DMS79 treated with DMSO at 0.1 percent for 48 hours (cell line): ENCODE measurements at places on chromosomes 6 and 20.

DNA sequence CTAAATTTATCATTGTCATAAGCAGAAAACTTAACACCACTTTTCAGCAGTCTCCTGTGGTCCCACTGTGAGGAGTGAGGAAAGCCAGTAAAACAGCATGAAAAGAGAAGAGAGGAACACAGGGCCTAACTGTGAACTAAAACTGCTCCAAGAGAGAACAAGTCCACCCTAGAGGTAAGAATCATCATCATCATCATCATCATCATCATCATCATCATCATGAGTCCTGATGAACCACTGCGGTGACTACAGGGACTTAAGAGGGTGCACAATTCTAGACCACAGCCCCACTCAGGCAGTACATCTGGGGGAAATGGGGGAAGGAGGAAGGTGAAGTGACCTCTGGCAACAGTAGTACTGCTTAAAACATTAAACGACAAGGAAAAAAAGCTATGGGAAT lies 13.6 kb downstream of the ZNF337 start:
- no peak for DNase-seq

DNA sequence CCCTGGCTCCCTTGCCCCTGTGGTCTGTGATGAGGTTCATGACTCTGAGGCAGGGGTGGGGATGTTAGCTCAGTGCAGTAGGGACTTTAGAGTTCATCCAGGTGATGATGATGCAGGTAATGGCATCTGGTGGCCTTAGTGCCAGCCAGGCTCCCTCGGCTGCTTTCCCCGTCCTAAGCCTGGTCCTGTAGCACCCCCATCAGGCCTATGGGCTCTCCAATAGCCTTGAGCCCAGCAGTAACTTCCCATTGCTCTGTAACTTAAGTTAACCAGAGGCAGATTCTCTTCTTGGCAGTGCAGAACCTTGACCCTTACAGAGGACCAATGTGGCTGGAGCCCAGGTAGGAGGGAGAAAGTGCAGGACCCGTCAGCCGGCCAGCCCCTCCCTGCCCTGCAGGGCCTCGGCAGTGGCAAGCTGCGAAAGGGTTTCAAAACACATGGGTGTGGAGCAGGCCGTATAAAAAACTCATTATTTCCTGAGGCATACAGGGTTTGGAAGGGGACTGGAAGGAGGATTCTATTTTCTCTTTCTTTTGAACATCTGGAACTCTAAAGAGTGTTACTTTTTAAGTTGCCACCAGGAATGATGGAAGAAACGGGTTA lies 406.9 kb downstream of the CDH26 start:
- DNase-seq, result peak; percentile 67

GRCh38 chr6:31541658-31542521 lies at the start of gene DDX39B:
TSS of gene DDX39B (minus strand) at chr6:31542003. CDS start at chr6:31540532, 1,471 bp downstream.
- peak; percentile 97 for DNase-seq

GRCh38 chr20:2518558-2518957 lies 9.8 kb upstream of the ZNF343 start:
- no peak for DNase-seq

GRCh38 chr6:169288591-169288990 lies 34.9 kb upstream of the THBS2 start:
- DNase-seq, result no peak

GRCh38 chr6:34425132-34425497 lies 754 bp downstream of the RPS10 start:
- no peak for DNase-seq

- DNase-seq, result no peak
Measured at GRCh38 chr6:135004399-135004798, 50.2 kb downstream of the HBS1L start.

- DNase-seq, result no peak
Measured at GRCh38 chr20:4366076-4366475, 350.7 kb upstream of the RNF24 start.

DNA sequence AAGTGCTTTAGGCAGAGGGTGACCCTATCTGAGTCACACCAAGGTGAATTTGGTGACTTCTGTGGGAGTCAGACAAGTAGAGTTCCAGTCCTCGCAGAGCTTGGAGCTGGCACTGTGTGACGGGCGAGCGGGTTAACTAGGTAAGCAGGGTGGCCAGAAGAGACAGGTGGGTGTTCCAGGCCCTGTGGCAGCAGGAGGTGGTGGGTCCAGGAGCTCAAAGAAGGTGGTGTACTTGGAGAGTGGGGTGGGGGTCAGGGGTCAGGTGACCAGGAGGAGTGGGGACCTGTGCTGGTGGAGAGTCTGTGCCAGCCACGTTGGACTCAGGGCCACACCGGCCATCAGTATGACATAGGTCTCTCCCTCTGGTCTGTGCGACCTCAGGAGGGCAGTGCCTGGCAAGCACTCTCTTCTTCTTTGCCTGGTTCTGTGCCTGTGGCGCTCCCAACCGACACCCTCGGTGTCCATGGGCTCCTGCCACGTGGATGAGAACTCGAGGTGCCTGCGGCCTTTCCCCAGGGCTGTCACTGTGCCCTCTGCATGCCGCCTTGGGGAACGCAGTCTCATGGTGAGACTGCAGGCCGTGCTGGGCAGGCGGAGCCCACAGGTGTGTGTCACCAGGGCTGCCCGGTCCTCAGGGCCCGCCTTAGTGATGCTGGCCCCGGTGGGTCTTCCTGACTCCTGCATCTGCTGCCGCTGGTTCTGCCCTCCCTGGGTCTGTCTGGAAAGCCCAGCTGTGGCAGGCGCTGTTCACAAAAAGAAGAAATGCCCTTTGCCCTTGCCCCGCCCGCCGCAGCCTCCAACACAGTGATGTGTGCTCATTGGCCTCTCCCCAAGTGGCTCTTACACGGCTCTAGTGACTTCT lies 1.6 kb downstream of the MRGBP start:
- no peak for DNase-seq

DNA sequence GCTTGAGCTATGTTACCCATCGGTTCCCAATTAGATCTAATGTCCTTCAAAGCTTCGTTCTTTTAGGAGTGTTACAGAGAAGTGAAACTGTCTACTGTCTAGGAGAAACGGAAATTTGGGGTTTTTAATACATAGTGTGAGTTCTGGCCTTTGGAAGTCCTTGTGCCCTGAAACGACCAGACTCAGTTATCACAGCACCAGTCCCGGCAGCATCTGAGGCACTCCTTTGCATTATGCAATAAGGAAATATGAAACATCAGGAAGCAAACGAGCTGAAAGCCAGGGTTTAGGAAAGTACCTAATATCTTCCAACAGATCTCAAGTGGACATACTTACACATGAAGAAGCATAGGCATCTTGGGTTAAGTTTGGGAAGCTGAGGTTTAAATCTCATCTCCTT lies 61.8 kb upstream of the ADGRF1 start:
- DNase-seq, result no peak

GRCh38 chr6:69542494-69542893 lies 254.3 kb downstream of the LMBRD1 start:
- no peak for DNase-seq

GRCh38 chr6:16334671-16335070 lies 96.3 kb downstream of the GMPR start:
- no peak for DNase-seq

DNA sequence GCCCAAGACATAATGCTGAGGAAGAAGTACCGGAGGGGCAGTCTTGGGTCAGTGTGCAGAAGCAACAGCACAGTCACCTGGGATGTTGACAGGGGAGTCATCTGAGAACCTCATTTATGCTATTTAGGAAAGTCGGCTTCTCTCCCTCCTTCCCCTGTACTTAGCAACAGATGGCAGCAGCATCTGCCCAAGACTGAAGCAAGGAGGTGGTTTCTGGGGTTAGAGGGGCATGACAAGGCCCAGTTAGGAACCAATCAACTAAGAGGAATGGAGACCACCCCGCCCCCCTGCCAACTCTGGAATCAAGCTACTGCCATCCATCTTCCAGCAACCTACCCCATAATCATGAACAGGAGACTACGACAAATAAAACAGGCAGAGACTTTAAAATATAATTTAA lies 21.7 kb downstream of the RIPK1 start:
- no peak for DNase-seq

- DNase-seq, result no peak
Measured at GRCh38 chr20:63305393-63305792, 12.4 kb downstream of the COL20A1 start.

GRCh38 chr20:59816146-59816738 lies 117.2 kb downstream of the SYCP2 start:
- no peak for DNase-seq

- DNase-seq, result no peak
Measured at GRCh38 chr6:169862043-169862891, 110.8 kb downstream of the ERMARD start.

DNA sequence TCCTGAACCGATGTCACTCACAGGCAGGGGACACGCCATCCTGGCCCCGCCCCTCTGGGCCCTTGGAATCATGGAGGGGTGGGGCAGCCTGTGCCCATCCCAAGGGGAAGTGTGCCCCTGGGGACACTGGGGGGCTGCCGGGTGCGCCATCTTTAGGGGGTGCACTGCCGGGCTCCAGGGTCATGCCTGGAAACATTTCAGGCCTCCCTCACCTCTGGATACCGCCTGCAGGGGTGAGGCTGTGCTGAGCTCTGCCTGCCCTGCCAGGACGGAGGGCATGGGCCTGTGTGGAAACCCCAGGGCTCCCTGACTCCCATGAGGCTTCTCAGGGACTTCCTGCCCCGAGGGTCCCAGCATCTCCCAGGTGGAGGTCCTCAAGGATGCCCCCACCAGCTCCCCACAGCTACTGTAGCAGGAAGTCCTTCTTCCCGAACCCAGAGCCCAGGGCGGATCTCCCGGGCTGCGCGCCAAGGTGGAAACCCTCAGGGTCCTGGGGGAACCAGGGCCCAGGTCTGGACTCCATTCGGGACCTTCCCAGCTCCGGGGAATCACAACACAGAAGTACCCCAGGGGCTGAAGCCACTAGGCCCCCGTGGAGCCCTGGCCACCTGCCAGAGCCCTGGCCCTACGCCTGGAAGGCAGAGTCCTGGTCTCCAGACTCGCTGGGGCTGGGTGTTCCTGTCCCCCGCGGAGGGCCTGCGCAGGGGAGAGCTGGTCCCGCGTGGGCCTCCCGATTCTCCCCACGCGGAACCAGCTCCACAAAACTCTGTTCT lies 15.6 kb downstream of the CHRNA4 start:
- no peak for DNase-seq

- DNase-seq, result no peak
Measured at GRCh38 chr6:97850458-97851212, 567.6 kb upstream of the MMS22L start.

DNA sequence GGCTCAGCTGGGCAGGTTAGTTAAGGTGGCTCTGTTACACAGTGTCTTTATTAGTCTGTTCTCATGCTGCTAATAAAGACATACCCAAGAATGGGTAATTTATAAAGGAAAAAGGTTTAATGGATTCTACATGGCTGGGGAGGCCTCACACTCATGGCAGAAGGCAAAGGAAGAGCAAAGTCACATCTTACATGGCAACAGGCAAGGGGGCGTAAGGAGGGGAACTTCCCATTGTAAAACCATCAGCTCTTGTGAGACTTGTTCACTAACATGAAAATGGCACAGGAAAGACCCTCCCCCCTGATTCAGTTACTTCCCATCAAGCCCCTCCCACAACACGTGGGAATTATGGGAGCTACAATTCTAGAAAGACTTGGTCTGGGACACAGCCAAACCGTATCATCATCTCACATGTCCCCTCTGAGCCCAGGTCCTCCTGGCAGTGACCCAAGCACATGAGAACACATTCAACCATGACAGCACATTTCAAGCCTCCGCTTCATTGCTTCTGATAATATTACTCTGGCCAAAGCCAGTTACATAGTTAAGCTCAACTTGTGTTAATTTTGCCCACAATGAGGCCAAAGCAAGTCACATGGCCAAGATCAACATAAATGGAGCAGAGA lies 383.9 kb downstream of the PLCB1 start:
- DNase-seq, result no peak

DNA sequence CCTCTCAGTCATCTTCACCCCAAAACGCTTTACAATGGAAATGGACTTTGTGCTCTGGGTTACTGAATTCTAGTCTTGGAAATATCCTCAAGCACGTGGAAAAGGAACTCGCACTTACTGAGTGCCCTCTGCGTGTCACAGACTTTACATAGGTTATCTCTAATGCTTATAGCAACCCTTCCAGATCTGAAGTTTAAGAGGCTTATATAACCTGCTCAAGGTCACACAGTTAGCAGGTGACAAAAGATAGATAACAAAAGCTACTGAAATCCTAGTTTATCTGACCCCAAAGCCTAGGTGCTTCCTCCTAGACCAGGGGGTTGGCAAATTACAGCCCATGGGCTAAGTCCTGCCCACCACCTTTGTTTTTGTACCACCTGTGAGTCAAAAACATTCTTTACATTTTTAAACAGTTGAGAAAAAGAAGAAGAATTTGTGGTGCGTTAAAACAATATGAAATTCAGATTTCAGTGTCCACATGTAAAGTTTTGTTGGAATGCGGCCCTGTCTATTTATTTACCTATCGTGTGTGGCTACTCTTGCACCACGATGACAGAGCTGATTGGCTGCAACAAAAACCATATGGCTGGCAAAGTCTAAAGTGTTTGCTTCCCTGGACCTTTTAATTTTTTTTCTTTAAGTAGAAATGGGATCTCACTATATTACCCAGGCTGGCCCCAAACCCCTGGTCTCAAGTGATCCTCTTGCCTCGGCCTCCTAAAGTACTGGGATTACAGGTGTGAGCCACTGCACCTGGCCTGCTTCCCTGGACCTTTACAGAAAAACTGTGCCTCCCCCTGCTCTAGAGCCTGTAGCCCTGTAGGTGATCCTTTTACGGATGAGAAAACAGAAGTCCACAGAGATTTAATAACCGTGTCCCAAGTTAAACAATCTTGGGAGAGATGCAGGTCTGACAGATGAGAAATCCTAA lies 110.2 kb upstream of the RREB1 start:
- DNase-seq, result peak; percentile 23

GRCh38 chr20:36482044-36482473 lies 59.3 kb upstream of the MYL9 start:
- peak; percentile 79 for DNase-seq

GRCh38 chr6:43124481-43124880 lies 46.6 kb upstream of the SRF start:
- no peak for DNase-seq

DNA sequence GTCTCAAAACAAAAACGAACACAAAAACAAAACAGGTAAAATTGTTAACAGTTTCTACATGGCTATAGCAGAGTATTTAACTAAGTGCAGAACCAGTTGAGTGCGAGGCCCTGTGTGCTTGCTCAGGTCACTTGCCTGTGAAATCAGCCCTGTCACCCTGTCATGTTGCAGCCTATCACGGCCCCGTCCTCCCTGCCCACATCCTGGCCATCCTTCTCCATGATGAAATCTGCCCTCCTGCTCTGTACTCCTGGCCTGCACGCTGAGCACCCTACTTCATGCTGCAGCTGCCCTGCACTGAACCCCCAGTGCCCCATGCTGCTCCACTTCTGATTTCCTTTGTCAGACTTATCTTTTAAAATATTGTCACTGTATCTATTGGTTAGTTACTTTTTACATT lies 62.4 kb downstream of the DTD1 start:
- DNase-seq, result no peak

- DNase-seq, result no peak
Measured at GRCh38 chr6:48553467-48554189, 442.6 kb upstream of the PTCHD4 start.

DNA sequence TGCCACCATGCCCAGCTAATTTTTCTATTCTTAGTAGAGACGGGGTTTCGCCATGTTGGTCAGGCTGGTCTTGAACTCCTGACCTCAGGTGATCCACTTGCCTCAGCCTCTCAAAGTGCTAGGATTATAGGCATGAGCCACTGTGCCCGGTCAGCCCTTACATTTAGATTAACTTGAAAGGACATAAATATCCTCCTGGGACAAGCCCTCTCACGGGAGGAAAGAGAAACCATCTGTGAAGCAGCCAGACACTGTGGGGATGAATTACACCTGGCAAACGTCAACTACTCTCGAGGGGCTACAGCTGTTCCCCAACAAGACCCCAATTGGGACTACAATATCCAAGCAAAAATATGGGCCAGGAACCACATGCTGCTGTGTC lies 32.7 kb upstream of the SAMHD1 start:
- DNase-seq, result no peak
